ENCODE measurements at places on chromosomes 7 and 10. TPM values are rescaled to one million over a fixed set of nuclear protein-coding genes. Genes with fewer than 3 reads are reported as not detected.

The TRPV5 gene
- not detected for total RNA-seq

The ACSL5 gene
- 1.5 TPM for total RNA-seq

The MMD2 gene
- not detected for total RNA-seq

The ADO gene
- total RNA-seq = 35.8 TPM

The TAS2R4 gene
- 0.07 TPM for total RNA-seq

The PLCE1 gene
- total RNA-seq = 0.55 TPM

The PHKG1 gene
- not detected for total RNA-seq

The PLEKHS1 gene
- not detected for total RNA-seq

The GSTO2 gene
- 22.0 TPM for total RNA-seq

The AGR3 gene
- total RNA-seq = not detected

The TACC2 gene
- total RNA-seq = 25.2 TPM

The TRPV6 gene
- 7.6 TPM for total RNA-seq

The ADAMTS14 gene
- 1.6 TPM for total RNA-seq

The OGA gene
- 78.9 TPM for total RNA-seq

The PNLIPRP1 gene
- total RNA-seq = not detected

The ANKRD61 gene
- total RNA-seq = not detected

All from kidney epithelial cell (primary cell).